Retinal pigment epithelial cell (primary cell): ENCODE measurements at places on chromosomes 1 and 21.

DNA sequence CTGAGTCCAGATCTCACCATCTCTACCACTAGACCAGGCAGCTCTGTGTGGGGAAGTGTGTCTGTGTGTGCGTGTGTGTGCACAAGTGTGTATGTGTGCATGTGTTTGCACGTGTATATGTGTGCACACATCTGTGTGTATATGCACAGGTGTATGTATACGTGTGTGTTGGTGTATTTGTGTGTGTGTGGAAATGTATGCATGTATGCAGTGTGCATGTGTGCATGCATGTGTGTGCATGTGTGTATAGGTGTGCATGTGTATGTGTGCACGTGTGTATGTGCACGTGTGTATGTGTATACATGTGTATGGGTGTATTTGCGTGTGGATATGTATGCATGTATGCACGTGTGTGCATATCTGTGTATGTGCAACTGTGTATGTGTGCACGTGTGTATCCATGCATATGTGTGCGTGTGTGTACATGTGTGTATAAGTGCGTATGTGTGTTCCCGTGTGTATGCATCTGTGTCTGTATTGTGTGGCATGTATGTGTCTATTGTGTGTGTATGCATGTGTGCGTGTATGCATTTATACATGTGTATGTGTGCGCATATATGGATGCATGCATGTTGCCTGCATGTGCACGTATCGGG lies 3.1 kb downstream of the PLEKHN1 start:
- DNase-seq = no peak

GRCh38 chr1:53292690-53293089 lies 35.2 kb downstream of the LRP8 start:
- no peak for DNase-seq

DNA sequence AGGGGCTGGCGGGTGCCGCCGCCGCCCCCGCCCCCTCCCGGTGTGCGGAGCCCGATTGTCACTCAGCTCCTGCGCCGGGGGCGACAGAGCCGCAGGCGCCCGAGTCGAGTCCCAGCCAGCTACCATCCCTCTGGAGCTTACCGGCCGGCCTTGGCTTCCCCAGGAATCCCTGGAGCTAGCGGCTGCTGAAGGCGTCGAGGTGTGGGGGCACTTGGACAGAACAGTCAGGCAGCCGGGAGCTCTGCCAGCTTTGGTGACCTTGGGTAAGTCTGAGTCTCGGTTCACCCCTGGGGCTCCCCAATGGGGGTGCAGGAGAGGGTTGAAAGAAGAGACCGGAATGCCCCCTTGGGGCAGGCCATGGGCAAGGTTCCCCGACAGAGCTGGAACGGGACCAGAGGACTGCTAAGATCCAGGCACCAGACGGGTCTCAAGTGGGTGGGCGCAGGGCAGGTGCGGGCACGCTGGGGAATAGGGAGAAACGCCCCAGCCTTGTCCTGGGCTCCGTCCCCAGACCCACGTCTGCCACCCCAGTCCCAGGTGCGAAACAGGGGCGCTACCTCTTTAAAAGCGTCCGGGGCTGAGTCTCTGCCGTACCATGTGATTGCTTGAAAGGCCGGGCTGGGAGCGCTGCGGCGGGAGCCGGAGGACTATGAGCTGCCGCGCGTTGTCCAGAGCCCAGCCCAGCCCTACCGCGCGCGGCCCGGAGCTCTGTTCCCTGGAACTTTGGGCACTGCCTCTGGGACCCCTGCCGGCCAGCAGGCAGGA lies at the start of gene ADORA1:
Gene ADORA1 (plus strand): TSS at position 61 of the 765 bp plus-strand sequence. CDS start 1,116 bp downstream, outside the sequence.
- no peak for DNase-seq

DNA sequence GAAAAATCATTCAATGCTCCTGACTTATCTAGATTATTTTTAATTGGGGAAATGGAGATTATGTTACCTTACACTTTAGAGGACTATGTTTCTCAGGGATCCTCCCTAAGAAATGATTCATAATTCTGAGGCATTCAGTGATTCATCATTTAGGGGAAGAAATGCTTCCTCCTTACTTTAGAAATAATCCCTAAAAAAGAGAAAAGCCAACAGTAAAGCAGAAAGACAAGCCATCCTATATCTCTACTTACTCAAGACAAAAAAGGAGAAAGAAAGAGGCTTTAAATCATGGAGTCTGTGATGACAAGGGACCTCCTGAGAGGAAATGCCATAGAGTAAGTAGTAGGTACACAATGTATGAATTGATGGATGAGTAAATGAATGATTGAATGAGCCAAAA lies 137.0 kb downstream of the BRINP2 start:
- DNase-seq = no peak

GRCh38 chr1:181251001-181251712 lies 162.7 kb downstream of the IER5 start:
- DNase-seq = peak; percentile 64

DNA sequence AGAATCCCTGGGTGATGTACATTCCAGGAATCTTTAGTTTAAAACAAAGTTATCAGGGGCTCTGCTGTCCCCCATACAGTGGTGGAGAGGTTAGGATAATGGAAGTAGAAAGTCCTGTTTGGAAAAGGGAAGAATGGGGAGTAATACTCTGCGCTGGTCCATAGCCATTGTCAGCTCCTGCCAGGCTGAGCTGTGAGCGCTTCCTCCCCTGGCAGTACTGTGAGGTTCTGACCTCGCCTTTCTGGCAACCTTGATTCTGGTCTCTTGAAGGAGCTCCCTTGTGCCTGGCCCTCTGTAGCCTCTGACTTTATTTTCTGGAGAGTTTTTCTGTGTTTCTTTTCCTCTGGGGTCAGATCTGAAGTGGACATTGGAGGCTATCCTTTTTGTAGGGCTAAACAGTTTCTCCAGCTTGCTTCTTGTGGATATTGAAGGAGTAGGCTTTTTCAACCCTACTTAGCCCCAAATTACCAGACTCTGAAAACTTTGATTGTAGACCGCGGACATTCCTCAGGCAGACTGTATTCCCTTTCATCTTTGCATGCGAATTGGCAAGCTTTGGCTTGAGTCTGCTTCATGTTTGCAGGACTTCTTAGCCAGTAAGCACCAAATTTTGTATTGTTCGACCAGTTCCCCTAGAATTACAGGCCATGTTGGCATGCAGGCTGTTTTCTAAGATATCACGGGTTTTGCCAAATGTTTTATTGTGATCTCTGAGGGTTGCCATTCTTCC lies 13.8 kb downstream of the UBE4B start:
- DNase-seq = no peak

DNA sequence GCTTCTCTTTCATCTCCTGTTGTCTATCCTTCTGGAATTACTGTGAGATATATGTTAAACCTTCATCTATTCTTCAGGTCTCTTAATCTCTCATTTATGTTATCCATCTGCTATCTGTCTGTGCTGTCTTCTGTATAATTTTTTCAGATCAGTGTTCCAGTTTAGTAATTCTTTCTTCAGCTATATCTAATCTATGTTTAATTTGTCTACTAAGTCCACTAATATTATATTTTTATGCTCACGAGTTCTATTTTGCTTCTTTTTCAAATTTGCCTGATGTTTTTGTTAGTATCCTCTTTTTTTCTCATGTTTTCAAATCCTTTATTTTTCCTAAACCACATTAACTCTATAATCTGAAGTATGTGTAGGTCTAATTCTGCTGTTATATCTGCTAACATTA lies 34.6 kb upstream of the PLEKHO1 start:
- DNase-seq = no peak

DNA sequence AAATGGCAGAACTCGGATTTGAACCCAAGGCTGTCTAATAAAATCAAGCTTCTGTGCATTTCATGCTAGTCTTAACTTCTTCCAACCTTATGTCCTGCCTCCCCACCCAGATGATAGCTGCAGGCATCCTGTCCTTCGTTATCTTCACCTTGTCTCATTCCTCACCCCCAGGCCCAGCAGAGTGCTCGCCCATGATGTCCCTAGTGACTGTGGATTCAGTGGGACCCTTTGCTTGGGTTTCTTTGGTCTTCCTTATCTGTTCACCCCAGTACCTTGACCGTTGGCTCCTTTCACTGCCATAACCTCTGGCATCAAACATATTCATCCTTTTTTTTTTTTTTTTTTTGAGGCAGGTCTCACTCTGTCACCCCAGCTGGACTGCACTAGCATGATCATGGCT lies 5.6 kb upstream of the BSDC1 start:
- no peak for DNase-seq

DNA sequence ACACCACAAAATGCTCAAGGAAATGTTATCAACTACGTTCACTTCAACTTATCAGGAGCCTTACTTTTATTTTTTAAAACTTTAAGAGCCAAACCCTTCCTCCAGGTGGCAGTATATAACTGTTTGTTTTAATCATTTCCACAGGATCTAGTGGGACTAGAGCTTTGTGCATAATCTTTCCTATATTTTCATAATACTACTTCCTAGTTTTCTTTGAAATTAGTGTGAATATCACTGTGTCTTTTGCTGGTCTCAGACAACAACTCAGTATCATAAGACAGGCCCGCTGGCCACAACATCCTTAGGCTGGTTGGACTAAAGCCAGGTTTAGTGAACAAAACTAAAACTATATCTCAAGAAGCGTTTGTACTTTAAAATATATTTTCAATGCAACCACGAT lies 145.5 kb downstream of the TIAM1 start:
- DNase-seq = no peak

DNA sequence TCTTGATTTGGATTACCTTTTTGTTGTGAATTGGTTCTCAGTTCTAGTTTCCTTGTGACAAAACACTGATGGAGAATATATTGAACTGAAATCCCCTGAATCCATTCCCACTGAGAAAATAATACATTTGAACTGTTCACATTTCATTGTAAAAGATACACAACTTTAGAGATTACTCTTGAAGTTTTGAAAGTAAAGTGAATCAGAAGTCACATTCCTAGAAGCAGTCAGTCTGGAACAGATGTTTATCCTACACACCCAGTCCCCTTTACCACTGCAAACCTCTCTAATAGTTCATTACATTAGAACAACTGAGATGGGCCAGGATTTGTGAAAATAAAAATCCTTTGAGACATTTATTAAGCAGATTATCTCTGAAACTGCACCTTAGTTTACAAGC lies 3.4 kb downstream of the RERE start:
- DNase-seq = no peak

DNA sequence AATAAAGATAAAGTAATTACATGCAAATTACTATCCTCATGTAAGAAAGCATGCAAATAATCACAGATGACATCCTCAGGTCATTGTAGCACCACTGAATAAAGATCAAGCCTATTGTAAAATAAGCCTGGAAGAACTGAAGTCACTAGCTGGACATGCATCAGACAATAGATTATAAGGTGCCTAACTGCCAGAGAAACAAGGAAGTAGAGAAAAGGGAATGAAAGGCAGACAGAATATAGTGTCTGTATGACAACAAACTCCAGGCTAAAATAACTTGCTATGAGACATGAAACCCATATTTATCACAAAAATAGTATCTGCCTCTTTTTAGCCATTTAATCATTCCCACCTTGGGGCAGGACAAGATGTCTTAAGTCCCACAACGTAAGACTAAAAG lies 108.7 kb downstream of the ENAH start:
- DNase-seq = no peak

DNA sequence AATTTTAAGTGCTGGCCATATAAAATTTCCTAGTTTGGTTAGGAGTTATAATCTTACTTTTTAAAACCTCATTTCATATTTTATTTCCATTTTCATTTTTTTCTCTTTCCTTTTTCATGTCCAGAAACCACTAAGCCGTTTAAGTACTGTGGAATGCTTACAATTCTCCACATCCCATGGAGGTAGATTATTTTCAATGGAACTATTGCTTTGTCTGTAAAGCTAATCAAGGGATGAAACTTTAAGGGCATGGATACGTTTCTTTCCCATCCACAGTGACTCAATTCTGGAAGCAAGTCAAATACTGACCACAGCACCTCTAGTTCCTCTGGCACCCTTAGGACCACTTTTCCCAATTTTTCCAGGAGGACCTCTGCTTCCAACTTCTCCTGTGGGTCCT lies 139.1 kb upstream of the ZNHIT6 start:
- DNase-seq = peak; percentile 42

GRCh38 chr1:11407301-11407994 lies 71.5 kb upstream of the DISP3 start:
- no peak for DNase-seq

- peak; percentile 92 for DNase-seq
These were observed 33.7 kb downstream of the MRPL39 start for GRCh38 chr21:25573409-25574206.

DNA sequence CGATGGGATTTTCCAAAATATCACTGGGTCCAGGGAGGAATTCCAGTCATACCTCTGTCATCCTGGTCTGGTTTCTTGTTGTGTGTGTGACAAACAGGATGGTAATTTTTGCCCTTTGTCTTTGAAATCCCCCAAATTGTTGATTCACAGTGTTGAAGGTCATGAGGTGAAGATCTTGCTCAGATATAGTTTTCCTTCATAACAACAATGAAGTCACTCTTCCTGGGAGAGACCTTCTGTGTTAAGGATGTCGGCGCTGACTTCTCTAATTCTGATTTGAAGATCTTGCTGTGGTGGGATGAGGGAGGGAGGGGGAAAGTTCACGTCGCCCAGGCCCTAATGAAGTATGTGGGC lies 32.2 kb upstream of the MPZL1 start:
- no peak for DNase-seq

DNA sequence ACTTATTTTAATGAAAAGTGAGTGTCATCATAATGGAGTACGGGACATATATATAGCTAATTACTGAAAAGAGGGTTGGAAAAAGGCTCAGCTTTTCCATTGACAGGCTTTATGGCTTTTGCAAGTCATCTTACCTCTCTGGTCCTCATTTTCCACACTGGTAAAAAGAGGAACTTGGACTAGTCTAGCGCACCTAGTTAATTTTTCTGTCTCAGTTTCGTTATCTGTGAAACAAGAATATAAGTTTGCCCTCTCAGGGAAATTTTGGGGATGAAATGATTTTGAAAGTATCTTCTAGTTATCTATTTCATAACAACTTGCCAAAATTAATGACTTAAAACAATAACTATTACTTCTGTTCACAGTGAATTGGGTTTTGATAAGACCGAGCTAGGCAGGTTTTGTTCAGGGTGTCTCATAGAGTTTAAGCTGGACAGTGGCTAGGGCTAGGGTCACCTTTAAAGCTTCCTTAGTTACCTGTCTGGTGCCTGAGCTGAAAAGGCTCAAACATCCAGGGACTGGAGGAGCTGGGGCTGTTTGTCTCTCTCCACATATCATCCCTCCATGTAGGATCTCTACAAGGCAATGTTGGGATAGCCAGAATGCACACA lies 91.7 kb downstream of the TYW3 start:
- no peak for DNase-seq

- DNase-seq = no peak
These were observed 77.1 kb downstream of the ITPKB start for GRCh38 chr1:226661965-226662364.

DNA sequence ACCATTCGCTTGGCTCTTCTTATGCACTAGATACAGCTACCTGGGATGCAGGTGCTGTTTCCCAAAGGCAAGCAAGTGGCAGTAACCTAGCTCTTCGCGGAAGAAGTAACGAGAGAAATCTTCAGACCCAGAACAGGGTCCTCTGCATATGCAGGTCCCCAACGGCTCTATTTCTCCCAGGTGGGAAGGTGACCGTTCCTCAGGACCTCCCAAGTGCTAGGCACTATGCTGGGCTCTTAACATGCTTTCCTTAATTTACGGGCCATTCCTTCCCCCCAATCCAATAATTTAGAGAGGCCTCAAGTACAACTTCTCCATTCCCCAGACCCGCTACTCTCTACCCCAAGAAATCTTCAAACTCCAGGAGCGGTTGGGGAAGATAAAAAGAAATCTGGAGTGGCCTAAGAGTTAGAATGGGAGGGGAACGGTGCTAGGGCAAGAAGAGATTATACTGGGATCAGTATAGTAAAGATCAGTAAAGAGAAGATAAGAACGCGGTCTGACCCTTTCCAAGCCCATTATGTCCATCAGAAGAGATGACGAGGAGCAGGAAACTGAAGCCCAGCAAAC lies 410 bp downstream of the TXNDC12 start:
- DNase-seq = no peak
